ENCODE measurements at places on chromosomes 16 and 17.

- peak; percentile 72 for DNase-seq
Observed at GRCh38 chr17:50266384-50267073, 7.7 kb upstream of the TMEM92 start.

GRCh38 chr16:67987460-67988160 is 7.3 kb upstream of the DPEP3 start:
- DNase-seq, result no peak

DNA sequence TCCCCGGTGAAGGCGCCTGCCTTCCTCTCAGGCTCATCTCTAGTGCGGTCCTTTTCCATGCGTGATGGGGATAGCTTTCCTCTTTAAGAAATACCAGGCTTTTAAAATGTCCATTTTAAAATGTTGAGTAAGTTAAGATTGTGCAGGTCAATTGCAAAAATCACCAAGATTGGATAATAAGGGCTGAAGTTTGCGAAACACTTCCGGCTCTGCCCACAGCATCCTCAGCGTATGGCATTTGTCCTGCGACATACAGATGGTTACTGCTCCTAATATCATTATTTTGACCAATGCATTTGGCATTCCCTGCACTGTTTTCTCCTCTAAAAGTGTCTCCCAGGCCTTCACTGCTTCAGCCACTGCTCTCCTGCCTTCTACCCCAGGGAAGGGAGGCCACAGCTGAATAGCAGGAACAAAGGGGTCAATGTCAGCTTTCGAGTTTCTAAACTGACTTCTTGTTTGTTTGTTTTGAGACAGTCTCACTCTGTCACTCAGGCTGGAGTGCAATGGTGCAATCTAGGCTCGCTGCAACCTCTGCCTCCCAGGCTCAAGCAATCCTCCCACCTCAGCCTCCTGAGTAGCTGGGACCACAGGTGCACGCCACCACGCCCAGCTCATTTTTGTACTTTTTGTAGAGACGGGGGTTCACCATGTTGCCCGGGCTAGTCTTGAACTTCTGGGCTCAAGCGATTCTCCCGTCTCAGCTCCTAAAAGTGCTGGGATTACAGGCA is 91.9 kb downstream of the CRISPLD2 start:
- DNase-seq, result no peak

- peak; percentile 81 for DNase-seq
Observed at GRCh38 chr17:28357061-28357900, at the start of gene POLDIP2. POLDIP2 (minus strand) TSS chr17:28357527; CDS start chr17:28357448, 79 bp downstream.

DNA sequence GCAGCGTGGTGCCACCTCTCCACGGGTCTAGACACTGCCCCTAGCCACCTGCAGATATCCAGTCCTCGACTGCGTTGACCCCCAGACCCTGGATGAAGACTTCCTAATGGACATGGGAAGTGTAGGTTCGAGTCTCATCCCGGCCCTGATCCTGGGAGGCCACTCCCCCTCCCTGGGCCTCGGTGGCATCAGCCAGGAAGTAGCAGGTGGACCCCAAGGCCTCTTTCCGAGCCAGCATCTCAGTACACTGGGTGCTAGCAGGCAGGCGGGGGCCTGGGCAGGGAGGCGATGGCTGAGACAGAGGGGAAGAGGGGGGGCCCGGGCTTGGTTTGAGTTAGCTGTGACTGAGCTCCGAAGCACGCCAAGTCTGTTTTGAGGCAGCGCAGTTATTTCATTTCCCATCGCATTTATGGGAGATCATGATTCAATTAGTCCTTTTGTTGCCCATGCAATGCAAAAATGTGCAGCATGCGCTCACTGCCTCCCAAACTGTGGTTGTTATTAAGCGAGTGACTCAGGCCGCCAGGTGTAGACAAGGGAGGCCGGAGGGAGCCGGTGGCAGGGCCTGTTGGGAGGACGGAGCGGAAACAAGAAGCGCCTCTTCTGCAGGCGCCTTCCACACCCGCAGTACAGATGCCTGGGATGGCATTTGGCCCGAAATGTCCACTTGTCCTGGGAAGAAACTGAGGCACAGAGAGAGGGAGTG is 25.3 kb upstream of the ZNF469 start:
- no peak for DNase-seq

DNA sequence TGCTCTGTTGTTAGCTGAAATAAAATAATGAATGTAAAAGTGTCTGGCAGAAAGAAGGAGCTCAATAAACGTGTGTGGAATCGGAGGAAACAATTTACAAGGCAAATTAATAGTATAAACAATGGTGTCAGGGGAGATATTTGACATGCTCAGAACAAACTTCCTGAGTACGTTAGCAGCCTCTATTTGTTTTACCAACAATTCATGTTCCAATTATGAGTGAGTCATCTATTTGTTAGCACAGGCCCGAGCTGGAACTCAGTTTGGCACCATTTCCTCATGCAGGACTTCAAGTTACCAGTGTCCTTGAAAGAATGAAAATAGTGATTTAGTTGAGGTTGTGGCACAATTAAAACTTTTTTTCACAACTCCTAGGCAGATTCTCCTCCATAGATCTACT is 9.1 kb downstream of the ASIC2 start:
- DNase-seq, result no peak

- no peak for DNase-seq
Observed at GRCh38 chr16:54424043-54424451, 137.5 kb upstream of the IRX3 start.

DNA sequence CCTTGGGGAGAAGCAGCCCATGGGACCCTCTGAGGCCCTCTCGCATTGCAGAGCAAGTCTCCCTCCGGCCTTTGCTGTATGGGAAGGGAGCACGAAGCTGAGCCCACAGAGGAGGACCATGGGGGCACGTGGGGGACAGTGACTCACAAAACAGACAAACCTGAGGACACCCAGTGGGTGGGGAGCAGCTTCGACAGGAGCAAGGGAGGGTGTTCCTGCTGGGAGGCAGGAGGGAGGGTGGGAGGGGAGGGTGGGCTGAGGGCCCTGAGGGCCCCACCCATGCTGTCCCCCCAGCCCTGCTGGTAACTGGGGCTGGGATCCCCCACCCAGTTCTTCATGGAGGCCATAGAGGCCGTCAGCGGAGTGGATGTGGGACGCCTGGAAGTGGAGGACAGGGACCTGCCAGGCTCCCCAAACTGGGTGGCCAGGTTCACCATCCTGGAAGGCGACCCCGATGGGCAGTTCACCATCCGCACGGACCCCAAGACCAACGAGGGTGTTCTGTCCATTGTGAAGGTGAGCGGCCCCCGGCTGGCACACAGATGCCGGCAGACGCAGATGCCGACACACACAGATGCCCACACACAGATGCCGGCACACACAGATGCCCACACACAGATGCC is 12.5 kb downstream of the SLC22A31 start:
- no peak for DNase-seq
